ENCODE measurements at places on chromosomes 4 and X.

DNA sequence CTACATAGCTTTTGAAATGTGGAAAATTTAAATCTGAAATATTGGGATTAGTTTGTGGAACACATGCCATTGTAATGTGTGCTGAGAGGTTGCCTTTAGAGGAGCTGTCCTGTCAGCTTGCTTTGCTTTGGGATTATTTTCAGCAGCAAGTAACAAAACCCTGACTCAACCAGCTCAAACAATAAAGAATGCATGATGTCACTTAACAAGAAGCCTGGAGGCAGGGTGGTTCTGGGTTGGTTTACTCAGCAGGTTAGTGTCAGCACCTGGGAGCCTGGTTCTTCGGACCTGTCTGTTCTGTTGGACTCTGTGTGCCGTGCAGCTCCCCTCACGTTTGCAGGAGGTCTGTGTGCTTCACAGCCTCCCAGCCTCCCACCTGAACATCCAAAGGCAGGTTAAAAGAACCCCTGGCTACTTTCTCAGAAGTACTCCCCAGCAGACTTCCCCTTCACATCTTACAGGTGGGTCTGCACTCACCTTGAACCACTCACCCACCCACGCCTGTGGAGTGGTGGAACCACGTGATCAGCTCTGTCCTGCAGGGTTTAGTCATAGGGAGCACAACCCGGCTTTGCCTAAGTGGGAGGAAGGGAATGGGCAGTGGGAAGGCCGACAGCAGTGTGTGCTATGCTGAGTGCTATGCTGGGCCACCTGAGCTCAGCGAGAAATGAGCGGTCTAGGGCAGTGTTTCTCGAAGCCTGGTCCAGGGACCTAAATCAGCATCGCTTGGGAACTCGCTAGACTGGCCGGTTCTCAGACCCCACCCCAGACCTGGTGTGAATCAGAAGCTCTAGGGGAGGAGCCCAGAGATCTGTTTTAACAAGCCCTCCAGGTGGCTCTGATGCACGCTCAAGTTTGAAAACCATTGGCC lies 20.4 kb downstream of the TMEM131L start:
- peak; percentile 73 for DNase-seq

DNA sequence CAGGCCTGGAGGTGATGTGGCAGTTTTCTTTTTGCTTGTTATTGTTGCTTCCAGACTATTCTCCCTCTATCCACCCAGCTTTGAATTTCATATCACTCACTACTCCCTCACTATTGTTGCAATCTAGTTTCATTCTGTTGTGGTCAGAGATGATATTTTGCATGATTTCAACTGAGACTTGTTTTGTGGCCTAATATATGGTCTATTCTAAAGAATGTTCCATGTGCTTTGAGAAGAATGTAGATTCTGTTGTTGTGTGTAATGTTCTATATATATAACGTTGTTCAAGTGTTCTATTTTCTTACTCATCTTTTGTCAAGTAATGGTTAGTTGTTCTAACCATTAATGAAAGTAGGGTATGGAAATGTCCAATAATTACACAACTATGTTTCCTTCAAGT lies 59.0 kb downstream of the THOC2 start:
- no peak for DNase-seq

DNA sequence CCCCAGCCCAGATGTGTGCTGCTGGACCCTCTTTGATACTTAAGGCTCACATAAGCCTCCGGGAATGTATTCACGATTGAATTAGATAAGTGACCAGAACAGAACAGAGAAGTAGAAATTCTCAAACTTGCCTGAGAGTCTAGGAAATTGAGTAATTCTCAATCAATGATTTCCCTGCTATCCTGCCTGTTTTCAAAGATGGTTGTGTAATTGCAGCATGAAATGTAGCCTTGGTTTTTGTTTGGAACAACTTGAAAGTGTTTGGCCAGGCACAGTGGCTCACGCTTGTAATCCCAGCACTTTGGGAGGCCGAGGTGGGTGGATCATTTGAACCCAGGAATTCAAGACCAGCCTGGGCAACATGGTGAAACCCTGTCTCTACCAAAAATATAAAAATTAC lies 41.2 kb downstream of the TNIP2 start:
- DNase-seq, result no peak

- DNase-seq, result peak; percentile 76
These were observed 3.5 kb downstream of the CCNI start for GRCh38 chr4:77072195-77072753.

DNA sequence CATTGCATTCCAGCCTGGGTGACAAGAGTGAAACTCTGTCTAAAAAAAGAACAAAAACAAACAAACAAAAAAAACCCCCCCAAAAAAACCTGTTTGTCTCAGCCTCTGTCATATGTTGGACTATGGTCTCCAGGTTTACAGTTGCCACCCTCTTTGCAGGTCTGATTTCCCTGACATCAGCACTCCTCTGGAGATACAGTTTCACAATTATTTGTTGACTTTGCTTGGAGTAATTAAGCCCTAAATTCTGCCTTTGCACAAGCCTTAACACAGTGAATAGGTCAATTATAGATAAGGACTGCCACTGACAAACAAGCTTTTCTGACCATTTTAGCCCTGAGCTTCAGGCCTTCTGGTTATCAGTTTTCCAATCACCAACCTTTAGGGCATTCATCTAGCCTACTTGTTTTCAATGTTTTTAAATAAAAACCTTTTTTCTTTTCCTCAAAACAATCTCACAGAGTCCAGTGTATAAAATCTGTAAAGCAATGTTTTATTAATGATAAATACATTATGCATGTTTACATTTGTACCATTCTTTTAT lies 20.4 kb upstream of the MAPK10 start:
- DNase-seq, result no peak

DNA sequence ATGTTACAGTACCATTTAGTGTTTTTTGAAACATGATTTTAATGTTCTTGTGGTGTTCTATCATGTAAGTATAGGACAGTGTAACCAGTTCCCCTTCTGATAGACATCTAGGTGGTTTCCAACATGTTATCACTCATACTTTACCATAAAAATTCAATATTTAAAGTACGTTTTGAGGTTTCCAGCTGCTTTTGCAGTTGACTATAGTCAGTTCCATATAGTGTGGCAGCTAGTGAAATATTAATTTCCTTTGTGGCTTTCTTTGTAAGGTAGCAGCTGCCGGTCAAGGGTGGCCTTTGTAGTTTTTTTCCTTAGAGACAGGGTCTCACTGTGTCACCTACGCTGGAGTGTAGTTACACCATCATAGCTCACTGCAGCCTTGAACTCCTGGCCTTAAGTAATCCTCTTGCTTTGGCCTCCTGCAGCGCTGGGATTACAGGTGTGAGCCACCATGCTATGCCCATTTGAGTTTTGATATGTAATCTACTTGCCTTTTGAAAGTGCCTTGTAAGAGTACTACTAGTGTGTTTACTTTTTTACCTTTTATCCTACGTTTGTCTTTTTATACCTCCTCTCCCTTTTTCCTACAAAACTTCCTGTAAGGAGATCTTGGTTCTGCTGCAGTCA lies 63.0 kb downstream of the ARHGAP10 start:
- no peak for DNase-seq

DNA sequence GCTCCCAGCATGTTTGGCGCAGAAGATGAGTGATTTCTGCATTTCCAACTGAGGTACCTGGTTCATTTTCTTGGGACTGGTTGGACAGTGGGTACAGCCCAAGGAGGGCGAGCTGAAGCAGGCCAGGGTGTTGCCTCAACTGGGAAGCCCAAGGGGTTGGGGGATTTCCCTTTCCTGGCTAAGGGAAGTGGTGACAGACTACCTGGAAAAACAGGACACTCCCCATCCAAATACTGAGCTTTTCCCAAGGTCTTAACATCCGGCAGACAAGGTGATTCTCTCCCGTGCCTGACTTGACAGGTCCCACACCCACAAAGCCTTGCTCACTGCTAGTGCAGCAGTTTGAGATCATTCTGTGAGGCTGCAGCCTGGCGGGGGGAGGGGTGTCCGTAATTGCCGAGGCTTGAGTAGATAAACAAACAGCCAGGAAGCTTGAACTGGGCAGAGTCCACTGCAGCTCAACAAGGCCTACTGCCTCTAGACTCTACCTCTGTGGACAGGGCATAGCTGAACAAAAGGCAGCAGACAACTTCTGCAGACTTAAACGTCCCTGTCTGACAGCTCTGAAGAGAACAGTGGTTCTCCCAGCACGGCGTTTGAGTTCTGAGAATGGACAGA lies 307.7 kb upstream of the ARSJ start:
- DNase-seq, result no peak

GRCh38 chr4:102338405-102338804 lies 6.9 kb downstream of the SLC39A8 start:
- no peak for DNase-seq

DNA sequence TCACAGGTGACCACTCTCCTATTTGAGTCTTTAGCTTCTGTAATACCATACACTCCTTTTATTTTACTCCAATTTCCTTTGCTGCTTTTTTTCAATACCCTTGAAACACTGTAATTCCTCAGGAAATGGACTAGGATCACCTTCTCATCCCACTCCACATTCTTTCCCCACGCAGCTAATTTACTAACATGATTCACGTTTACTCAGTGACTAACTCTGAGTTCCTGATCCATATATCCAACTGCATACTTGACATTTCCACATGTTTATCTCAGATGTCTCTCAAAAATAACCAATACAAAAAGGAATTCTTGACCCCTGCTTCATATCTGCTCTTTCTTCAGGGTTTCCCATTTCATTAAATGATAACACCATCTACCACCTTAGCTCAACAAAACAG lies 19.9 kb downstream of the RPS6KA6 start:
- DNase-seq, result no peak

GRCh38 chr4:69524706-69525105 lies 29.0 kb upstream of the UGT2B4 start:
- no peak for DNase-seq

GRCh38 chr4:92658318-92658717 lies 354.6 kb downstream of the GRID2 start:
- DNase-seq, result no peak

GRCh38 chr4:166252487-166253402 lies 379.7 kb downstream of the TLL1 start:
- DNase-seq, result no peak

DNA sequence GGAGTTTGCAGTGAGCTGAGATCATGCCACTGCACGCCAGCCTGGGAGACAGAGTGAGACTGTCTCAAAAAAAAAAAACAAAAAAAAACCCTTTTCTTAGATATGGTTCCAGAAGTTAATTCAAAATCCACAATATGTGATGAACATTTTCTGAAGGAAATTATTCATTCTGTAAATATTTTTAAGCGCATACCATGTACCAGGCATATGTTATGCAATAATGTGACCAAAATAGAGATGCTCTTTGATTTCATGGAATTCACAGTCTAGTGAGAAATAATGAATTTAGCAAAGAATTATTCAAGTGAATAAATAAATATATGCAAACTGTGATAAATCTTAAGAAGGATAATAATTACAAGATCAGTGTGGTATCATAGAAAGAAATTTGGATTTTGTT lies 174.7 kb downstream of the GC start:
- DNase-seq, result no peak

- DNase-seq, result no peak
These were observed 214.0 kb upstream of the UGT8 start for GRCh38 chr4:114384629-114385028.

GRCh38 chrX:115968436-115969252 lies 201.9 kb upstream of the AGTR2 start:
- no peak for DNase-seq

DNA sequence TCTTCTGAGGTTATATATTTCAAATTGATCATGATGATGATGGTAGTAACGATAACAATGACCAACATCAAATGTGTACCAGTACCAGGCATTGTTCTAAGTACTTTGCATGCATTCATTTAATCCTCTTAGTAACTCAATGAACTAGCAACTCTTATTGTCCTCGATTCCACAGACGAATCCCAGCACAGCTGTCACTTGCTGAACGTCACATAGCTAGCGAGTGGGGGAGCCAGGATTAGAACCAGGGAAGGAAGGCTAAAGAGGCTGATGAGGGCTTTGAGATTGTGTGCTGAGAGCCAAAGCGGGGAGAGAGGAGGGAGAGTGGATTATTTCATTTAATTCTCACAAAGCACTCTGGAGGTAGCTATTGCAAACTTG lies 103.6 kb downstream of the PHOX2B start:
- DNase-seq, result no peak

GRCh38 chr4:154660052-154660451 lies 47.6 kb upstream of the FGG start:
- DNase-seq, result no peak

- DNase-seq, result no peak
These were observed 168.5 kb downstream of the PDGFC start for GRCh38 chr4:156803056-156803455.

GRCh38 chrX:42093756-42094155 lies 170.4 kb upstream of the CASK start:
- DNase-seq, result no peak

GRCh38 chr4:172134521-172134920 lies 321.3 kb downstream of the GALNTL6 start:
- DNase-seq, result no peak

- DNase-seq, result no peak
These were observed 3.6 kb upstream of the FBXL5 start for GRCh38 chr4:15658781-15659180.

GRCh38 chr4:6795821-6796220 lies 13.3 kb downstream of the KIAA0232 start:
- no peak for DNase-seq

- peak; percentile 78 for DNase-seq
These were observed 3.5 kb upstream of the IQSEC2 start for GRCh38 chrX:53284684-53285447.

- DNase-seq, result no peak
These were observed 3.5 kb downstream of the ENAM start for GRCh38 chr4:70632028-70632427.

DNA sequence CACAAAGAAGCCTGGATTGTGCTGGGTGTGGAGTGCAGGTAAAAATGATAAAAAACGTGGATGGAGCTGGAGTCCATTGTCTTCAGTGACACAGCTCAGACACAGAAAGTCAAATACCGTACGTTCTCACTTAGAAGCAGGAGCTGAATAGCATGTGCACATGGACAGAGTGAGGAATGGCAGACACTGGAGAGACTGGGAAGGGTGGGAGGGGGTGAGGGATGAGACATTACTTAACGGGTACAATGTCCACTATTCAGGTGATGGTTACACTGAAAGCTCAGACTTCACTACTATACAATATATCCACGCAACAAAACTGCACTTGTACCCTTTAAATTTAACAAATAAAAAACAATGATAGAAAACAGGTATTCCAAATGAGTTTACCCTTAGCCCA lies 18.1 kb upstream of the IRAK1 start:
- no peak for DNase-seq

GRCh38 chr4:187414716-187415115 lies 580.9 kb upstream of the ZFP42 start:
- DNase-seq, result no peak

GRCh38 chr4:66887061-66887460 lies 658.2 kb downstream of the CENPC start:
- no peak for DNase-seq

- DNase-seq, result no peak
These were observed 269.6 kb downstream of the DKK2 start for GRCh38 chr4:106766519-106766918.

- DNase-seq, result no peak
These were observed 174.0 kb upstream of the MAP3K15 start for GRCh38 chrX:19689170-19689779.

DNA sequence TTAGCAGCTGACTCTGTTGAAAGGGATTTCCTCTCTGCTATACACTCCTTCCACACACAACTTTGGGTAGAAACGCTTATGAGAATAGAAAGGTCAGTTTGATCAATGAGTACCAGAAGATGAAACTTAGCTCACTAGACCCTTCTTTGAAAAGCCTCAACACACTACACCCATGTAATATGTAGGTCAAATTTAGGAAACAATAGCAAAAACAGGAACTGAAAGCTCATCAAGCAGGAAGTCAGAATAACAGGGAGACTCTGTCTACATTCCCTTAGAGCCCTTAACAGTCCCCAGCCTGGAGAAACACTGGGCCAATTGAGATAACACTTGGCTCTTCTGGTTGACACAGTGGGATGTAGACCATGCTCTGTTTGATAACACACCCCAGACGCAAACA lies 30.7 kb downstream of the SRPX2 start:
- DNase-seq, result no peak
